Stimulated activated CD4-positive, alpha-beta T cell treated with anti-CD3 and anti-CD28 coated beads, Interleukin-15, amount 100 ng/mL, for 24 hours (primary cell): ENCODE measurements at places on chromosomes 13 and 19.

GRCh38 chr19:58150328-58150921, at the start of gene ZNF329:
ZNF329 (minus strand) TSS chr19:58150789; CDS start chr19:58129503, 21,286 bp downstream.
- DNase-seq = peak; percentile 94

- DNase-seq = no peak
Measured at GRCh38 chr13:112127564-112128330, 60.8 kb downstream of the SOX1 start.

DNA sequence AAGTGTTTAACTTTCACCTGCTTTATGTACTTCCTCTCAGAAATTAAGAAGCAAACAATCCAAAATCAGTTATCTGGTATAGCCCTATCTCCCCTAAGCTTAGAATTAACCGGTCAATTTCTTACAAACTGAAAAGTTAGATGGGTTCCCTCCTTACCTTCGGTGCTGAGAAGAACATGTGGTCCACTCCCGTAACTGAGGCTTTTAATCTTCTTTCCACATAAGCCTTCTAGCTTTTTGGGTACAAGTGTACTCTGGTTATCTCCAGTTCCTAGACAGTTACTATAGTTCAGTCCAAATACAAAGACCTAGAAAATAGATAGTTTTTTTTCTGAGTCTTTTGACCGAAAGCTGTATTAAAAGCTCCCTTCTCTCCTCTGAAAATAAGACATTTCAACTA, 18.9 kb downstream of the RCBTB1 start:
- DNase-seq = no peak

- no peak for DNase-seq
Measured at GRCh38 chr19:46232029-46232428, 2.5 kb downstream of the IGFL1 start.

GRCh38 chr13:80096383-80096782, 244.5 kb downstream of the SPRY2 start:
- no peak for DNase-seq

DNA sequence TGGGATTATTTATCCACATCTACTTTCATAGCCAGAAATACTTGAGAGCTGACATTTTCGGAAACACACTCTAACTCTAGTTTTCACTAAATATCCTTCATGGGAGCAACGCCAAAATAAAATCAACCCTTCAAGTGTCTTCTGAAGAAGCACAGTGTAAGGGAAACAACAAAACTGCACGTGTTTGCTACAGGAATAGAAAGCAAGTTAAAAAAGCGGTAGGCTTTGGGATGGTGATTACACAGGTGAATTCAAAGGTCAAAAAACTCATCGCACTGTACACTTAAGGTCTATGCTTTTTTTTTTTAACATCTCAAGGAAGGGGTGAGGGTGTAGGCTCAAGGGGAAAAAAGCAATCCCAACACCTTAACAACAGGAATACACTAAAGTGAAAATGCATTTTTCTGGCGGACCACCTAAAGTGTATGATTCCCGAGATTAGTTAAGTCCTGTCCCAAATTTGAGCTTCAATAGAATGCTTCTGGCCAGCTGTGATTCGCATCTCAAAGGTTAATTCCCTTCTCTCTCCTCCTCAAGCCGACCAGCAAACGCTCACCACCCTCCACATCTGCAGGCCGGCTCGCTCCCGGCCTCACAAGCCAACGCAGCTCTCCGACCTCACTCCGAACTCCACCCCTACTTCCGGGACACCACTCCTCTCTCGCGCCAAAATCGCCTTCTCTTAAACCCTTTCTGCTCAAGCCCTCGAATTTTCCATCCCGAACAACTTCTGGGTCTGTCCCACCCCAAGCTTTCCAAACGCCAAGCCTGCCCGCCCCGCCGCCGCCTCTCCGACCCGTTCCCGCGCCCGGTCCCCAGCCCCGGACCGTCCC, 1.1 kb downstream of the ARGLU1 start:
- DNase-seq = peak; percentile 59

GRCh38 chr19:283395-283794, 7.8 kb downstream of the PLPP2 start:
- no peak for DNase-seq

DNA sequence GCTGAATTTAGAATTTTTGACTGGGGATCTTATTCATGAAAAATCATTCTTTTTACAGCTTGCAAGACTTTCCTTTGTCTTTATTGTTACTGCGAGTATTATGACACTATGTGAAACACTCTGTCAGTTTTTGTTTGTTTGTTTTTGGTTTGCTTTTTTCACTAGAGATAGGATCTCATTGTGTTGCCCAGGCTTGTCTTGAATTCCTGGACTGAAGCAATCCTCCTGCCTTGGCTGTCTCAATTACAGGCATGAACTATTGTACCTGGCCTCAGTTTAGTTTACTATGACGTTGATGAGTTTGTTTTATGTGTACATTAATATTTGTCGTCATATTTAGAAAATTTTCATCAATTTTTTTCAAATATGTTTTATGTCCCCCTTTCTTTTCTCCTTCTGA, 1030.0 kb upstream of the PRR20A start:
- no peak for DNase-seq

GRCh38 chr19:43774103-43774939, 6.5 kb downstream of the KCNN4 start:
- DNase-seq = no peak

DNA sequence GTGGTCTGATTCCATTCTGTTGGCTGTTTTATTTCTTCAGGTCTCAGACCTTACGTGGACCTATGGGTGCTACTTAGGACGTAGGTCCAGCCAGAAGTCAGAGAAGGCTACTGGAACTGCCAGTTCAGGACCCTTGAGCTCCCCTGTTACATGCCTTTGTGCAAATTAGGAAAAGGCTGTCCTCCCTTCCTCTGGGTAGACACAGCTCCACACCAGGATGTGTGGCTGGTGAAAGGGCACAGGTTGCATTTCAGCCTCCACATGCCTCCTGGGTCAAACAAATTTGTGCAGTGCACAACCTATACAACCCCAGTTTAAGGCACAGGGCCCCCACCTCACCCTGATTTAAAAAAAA, 43.9 kb upstream of the MAP3K10 start:
- DNase-seq = no peak

GRCh38 chr13:91609353-91609752, 210.9 kb downstream of the GPC5 start:
- no peak for DNase-seq

DNA sequence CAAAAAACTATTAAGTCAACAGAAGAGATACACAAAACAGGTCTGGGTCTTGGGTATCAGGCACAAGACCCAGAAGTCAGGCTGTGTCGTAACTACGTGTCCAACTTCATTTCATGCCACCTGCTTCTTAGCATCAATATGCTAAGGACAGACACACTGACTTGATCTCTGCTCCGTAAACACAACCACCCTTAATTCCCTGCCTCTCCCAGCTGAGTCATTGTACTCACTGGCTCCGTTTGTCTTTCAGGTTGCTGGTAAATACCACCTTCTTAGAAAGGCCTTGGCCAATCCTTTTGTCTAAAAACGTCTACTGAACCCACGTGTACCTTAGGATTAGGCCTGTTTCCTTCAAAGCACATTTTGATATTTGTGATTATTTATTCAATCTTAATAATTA, 726.2 kb downstream of the PCDH9 start:
- DNase-seq = no peak

GRCh38 chr13:39893808-39894207, 238.3 kb downstream of the COG6 start:
- no peak for DNase-seq

- no peak for DNase-seq
Measured at GRCh38 chr19:23766951-23767350, 8.3 kb upstream of the ZNF681 start.

- DNase-seq = no peak
Measured at GRCh38 chr13:73254827-73255226, 196.0 kb downstream of the KLF5 start.

DNA sequence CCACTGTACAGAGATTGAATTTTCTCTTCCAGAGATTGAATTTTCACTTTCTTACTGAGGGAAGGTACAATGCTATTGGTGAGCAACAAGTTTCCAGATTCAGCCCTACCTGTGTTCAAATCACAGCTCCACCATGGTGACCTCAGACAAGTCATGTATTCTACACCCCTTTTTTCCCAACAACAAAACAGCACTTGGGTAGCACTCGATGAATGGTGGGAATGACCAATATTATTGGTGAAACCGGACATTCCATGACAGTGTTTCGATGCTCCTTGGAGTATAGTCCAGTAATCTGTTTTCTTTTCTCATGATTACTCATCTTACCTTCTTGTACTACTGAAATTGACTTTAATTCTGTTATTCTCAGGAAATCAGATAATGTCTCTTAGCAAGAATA, 266.2 kb upstream of the SOX21 start:
- DNase-seq = no peak

DNA sequence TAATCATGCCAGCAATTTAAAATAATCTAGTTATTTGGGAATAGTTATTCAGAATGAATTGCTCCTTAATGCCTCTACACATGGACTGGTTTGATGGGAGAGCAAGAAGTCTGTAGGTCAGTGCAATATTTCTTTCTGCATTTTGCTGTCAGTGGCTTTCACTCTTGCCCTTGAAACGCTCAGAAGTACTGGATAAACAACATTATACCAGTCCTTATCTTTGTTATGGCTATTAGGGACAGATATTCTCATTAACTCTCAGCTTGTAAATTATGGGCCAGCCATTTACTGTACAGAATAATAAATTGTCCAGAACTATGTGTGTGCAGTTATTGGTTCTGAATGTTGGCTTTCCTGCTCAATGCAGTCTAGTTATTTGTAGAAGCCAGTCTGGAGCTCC, 224.4 kb downstream of the OXGR1 start:
- no peak for DNase-seq

DNA sequence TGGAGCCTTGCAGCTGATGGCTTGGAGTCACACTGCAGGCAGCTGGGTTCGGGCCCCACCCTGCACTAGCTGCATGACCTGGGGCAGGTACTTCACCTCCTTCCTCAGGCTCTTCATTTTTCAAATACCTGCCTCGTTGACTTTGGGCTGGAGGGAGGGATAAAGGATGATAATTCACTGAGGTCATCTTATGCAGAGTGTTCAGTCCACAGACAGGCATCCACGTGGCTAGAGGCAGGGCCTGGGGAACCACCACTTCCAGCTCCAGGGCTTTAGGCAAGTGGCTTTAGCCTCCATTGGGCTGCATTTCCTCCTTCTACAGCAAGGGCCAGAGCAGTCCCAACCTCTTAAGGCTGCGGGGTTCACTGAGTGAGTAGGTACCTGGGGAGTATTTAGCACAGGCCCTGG, 84.8 kb downstream of the SIPA1L3 start:
- no peak for DNase-seq

DNA sequence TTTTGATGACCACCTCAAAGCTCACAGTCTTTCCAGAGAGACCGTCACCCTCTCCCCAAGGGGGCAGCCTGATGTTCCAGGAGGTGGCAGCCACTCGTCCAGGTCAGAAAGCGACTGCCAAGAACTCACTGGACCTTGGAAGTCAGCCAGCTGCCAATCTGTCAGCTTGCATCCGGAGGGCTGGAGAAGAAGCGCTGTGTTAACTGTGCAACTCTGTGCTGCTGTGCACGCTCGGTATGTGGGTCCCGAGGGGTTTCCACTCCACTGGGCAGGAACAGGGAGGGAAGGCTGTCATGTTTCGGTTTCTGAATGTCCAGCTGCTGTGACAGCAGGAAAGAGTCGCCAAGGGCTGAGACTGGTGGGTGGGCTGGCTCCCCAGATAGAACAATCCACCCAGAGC, 89.2 kb downstream of the CACNA1A start:
- DNase-seq = no peak

DNA sequence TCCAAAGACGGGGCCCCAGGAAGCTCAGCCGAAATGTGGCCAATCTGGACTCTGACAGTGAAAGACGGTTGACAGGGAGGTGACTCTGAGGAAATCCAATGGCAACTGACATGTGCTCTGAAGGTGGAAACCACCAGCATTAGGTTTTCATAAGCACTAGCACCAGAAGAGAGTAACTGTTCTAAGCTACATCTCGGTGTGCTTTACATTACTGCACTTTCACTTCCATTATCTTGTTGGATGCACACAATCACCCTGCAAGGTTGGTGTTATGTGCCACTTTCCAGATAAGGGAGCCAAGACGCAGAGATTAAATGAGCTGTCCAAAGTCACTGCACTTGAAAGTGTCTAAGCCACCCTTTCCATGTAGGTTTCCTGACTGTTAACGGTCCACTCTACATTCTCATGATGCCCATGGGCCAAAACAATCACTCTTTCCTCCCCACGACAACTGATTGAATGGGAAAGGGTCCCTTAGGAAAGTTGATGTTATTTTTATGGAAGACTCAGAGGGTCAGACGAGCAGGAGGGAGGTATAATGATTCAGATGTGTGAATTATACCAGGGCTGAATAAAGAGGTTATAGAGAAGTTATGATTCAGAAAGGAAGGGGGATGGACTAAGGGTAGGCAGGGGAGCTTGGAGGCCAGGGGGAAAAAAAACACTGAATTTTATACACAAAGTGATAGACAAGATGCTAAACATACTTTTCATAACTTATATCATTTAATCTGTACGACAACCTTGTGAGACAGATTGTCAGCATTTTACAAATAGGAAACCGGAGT, 52.8 kb downstream of the RUBCNL start:
- DNase-seq = no peak

- DNase-seq = no peak
Measured at GRCh38 chr19:33601583-33601982, 20.2 kb upstream of the CHST8 start.

DNA sequence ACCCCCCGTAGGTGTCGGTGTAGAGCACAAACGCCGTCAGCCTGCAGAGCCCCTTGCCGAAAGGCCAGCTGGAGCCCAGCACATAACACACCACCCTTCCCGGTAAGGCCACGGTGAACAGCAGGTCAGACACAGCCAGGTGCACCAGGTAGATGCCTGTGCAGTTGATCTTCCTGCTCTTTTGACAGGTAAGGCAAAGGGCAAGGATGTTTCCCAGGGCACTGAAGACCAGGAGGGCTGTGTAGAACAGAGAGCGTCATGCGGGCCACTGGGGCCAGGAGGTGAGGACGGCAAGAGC, 92.6 kb upstream of the TM9SF2 start:
- DNase-seq = no peak
